ENCODE measurements at places on chromosomes 12 and 14.

DNA sequence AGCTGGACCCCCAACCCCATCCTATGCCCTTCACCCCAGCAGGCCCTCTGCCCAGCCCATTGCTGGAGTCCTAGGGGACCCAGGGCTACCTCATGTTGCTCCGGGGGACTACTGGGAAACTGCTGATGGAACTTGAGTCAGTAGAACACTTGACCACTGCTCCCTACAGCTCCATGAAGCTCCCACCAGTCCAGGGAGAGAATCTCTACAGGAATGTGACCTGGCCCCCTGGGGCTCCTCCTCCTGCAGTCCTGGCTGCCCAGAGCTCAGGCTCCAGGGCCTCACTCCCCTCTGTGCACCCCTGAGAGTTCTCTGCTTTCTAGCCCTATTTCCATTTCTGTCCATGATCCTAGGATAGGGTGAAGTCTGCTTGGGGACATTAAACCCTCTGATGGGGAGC lies 10.8 kb upstream of the AQP2 start:
- no peak for DNase-seq

DNA sequence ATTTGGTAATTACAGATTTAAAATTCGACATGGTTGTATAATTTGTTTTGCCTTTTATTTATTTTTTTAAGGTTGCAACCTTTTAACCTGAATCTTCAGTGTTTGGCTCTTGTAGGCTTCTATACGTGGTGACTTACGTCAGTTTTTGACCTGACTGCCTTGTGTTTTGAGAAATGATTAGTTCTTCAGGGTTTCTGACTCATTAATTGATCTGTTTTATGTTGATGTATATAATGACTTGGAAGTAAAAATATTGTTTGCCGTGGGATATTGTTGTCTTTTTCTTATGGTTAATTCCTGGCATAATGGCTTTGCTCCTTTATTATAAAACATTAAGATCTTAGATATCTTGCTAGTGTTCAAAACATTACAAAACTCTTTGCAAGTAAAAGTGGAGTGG lies 2.5 kb downstream of the RASSF8 start:
- DNase-seq = no peak

- no peak for DNase-seq
Observed at GRCh38 chr12:47707905-47708543, 2.2 kb upstream of the RPAP3 start.

DNA sequence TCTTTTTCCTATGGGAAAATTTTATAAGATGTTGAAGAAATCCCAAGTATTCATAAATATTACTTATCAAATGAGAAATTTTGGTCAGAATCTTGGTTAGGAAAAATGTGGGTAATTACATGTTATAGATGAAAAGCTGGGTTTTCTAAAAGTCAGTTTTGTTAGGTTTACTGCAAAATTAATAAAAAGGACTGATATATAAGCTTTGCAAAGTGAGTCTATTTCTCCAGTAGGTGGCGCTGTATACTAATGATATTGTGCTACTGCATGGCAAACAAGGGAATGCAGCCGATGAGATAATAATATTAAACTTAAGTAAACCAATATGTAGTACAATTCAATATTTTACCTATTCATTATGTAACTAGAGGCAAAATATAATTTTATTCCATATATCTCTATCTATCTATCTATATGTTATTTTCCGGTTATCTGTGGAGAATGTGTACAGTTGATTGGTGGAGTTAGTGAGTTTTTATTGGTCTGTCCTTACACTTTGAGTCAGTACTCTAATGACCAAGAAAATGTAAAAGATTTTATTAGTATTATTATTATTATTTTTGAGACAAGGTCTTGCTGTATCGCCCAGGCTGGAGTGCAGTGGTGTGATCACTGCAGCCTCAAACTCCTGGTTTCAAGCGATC lies 32.9 kb downstream of the MIPOL1 start:
- DNase-seq = no peak

- DNase-seq = no peak
Observed at GRCh38 chr12:92624236-92624635, 78.6 kb upstream of the PLEKHG7 start.

DNA sequence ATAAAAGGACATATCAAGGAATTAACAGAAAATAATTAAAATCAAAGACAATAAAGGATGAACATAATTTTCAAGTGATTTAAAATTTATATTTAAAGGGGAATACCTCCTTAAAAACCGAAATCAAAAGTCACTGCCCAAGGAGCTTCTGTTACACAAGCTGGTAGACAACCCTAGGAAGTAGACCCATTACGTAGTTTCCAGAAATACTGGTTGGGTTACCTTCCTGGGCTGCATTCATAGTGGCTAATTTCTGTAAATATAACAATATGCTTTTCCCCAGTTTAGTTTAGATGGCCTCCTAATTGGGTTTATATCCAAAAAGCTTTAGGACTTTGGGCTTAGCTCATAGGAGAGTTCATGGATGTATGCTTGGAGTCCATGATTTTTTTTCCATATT lies 2.1 kb upstream of the EDDM3A start:
- no peak for DNase-seq

DNA sequence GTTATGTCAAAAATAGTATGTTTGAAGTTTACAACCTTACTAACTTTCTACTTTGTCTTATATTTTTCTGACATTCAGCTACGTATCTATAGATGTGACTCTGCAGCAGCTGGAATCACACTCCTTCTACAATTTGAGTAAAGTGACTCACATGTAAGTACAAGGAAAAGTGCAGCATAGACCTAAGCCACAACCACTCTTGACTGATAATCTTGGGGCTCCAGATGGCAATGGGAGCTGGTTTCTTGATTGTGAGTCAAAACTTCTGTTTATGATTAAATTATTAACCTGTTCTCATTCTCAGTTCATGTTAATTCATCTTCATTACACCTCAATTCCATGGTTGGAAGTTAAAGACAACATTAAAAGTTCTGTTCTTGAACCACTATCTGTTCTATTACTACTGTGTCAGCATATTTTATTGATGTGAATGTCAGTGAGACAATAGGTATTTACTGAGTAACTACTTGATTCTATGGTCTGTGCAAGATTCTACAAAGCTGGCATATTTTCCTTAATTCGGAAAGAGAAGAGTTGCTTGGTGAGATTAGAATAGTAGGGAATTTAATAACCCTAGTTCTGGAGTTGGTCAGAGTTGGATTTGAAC lies 112.9 kb downstream of the TSHR start:
- DNase-seq = no peak

DNA sequence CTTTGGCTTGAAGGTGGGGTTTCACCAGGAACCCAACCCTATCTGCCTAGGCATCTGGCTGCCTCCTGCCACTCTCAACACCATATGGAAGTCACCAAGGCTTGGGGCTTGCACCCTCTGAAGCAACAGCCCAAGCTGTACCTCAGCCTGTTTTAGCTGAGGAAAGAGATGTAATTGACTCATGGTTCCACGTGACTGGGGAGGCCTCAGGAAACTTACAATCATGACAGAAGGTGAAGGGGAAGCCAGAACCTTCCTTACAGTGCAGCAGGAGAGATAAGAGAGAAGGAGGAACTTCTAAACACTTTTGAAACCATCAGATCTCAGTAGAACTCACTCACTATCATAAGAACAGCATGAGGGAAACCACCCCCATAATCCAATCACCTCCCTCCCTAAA lies 26.9 kb downstream of the GLIPR1L1 start:
- no peak for DNase-seq

DNA sequence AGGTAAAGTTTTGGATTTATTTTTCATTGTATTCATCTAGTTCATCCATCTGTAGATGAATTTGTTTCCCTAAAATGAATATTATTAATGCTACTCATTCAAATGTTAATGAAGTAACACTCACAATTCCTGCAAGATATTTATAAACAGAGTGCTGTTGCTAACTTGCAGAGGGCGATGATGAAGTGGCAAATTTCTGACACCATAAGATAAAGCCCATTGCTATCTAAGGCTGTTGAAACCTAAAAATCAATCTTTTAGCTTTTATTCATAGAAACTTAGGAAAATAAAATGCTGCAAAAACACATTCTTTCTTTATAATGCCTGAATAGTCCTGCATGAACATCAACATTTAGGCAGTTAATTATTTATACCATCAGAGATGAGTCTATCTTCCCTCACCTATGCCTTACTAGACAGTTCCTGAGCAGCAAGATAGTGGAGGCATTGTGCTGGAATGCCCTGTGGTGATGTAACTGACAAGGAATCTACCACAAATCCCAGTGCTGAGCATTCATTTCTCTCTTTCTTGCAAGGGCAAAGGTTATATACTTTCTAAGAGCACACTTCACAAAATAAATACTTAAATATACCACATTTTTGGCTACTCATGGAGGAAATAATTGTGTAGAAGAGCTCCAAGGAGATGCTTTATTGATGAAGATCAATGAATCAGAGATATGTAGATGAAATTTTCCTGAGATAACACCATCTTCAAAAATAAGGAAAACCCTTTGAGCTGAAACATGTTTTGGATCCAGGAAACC lies 57.6 kb downstream of the LMNTD1 start:
- DNase-seq = no peak

DNA sequence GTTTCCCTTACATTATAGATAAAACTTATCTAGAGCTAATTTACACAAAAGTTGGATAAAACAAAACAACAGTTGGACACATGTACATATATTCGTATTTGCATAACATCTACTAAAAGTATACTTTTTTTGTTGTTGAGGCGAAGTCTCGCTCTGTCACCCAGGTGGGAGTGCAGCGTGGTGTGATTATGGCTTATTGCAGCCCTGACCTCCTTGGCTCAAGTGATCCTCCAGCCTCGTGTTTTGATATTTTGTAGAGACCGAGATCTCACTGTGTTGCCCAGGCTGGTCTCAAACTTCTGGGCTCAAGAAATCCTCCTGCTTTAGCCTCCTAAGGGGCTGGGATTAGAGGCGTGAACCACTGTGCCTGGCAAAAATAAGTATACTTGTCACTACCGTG lies 9.4 kb downstream of the SYNE2 start:
- no peak for DNase-seq

GRCh38 chr12:124519746-124520145 lies 47.7 kb downstream of the NCOR2 start:
- no peak for DNase-seq

- DNase-seq = no peak
Observed at GRCh38 chr12:75953312-75953906, 78.2 kb downstream of the PHLDA1 start.

GRCh38 chr14:65419593-65420252 lies 7.2 kb downstream of the FUT8 start:
- DNase-seq = no peak

GRCh38 chr12:9710584-9711375 lies 22.1 kb downstream of the CLECL1 start:
- no peak for DNase-seq

DNA sequence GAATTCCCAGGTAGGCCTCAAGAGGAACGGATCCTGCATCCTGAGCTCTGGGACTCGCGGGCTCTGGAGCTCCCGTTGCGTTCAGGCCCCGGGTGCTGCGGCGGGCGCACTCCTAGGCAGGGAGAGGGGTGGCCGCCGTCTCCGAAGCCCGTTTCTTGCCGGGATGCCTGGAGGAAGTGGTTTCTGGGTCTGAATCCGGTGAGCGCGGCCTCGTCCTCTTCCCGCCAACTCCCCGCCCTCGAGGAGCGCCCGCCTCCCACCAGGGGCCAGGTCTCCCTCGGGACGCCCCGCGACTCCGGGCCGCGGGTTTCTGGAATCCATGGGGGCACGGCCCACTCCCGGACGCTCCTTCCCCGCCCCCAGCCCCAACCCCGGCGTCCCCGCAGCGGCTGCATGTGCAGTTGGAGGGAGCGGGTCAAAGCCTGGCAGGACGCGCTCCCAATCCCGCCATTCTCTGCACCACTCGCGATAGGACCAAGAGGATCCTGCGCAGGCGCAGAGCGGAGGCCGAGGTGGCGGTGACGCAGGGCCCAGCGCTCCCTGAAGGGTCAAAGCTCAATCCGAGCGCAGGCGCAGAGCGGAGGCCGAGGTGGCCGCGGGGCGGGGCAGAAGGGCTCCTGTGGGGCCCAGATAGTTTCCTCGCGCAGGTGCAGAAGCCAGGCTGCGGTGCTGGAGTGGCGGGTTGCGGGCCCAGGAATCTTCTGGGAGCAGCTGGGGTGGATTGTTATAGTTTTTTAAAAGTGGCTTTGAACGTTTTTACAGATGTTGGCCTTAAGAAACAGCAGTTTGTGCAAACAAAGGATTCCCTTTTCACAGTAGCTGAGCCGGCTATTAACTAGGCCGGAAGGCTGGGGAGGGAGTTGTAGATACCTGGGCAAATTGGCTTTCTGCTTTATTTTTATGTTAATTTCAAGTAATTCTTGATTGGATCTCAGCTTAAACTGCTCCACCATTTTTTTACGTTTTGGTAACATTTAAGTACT lies 796.4 kb downstream of the AACS start:
- peak; percentile 18 for DNase-seq

- DNase-seq = no peak
Observed at GRCh38 chr12:67705394-67706370, 57.1 kb downstream of the DYRK2 start.

DNA sequence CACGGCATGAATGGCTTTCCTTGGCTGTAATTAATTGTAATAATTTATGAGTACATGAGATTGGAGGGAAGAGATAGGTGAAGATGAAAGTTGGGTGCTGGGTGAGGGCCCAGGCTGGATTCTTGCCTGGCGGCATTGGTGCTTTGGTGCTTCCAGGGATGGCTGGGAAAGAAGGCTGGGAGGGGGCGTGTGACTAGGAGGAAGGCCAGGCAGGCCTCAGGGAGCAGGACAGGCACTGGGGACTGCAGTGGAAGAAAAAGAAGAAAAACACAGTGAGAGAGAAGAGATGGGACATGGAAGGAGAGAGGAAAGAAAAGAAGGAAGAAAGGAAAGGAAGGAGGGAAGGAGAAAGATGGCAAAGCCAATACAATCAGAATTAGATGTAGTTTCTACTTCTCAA lies 3.7 kb downstream of the HOXC9 start:
- no peak for DNase-seq

- no peak for DNase-seq
Observed at GRCh38 chr12:26627335-26627734, 205.7 kb downstream of the ITPR2 start.

DNA sequence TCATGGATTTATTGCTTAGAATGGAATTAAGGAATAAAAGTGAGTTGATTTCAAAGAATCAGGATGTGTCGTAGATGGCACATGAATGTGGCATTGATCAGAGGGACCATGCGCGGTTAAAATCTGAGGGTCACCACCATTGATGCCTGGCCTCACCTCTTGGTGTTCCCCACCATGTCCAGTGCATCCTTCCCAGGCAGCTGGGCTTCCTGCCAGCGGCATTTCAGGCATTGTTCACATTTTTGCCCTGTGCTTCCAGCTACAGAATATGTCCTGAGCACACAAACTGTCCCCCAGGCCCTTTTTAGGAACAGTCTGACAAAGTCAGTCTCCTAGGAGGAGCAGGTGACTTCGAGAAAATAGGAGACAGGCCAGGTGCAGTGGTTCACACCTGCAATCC lies 42.0 kb upstream of the TSPAN9 start:
- no peak for DNase-seq

GRCh38 chr12:117908411-117908810 lies 60.4 kb downstream of the KSR2 start:
- DNase-seq = no peak

All from C1 segment of cervical spinal cord (tissue), 14 donors.